ENCODE measurements at places on chromosomes 6 and 20.
A peak's percentile ranks its signal among the peaks of the same experiment; 100 is the strongest.

GRCh38 chr20:25237610-25238318 is 10.1 kb upstream of the PYGB start:
- DNase-seq = peak; percentile 99

DNA sequence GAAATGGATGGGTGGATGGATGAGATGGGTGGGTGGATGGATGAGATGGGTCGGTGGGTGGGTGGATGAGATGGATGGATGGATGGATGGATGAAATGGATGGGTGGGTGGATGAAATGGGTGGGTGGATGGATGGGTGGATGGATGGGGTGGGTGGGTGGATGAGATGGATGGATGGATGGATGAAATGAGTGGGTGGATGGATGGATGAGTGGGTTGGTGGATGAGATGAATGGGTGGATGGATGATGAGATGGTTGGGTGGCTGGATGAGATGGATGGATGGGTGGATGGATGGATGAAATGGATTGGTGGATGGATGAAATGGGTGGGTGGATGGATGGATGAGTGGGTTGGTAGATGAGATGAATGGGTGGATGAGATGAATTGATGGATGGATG is 35.7 kb downstream of the THBS2 start:
- DNase-seq = no peak

GRCh38 chr6:144248003-144248402 is 37.1 kb upstream of the UTRN start:
- no peak for DNase-seq

- no peak for DNase-seq
Observed at GRCh38 chr20:571754-572441, 28.3 kb upstream of the CSNK2A1 start.

GRCh38 chr6:5493806-5494205 is 232.5 kb downstream of the FARS2 start:
- no peak for DNase-seq

DNA sequence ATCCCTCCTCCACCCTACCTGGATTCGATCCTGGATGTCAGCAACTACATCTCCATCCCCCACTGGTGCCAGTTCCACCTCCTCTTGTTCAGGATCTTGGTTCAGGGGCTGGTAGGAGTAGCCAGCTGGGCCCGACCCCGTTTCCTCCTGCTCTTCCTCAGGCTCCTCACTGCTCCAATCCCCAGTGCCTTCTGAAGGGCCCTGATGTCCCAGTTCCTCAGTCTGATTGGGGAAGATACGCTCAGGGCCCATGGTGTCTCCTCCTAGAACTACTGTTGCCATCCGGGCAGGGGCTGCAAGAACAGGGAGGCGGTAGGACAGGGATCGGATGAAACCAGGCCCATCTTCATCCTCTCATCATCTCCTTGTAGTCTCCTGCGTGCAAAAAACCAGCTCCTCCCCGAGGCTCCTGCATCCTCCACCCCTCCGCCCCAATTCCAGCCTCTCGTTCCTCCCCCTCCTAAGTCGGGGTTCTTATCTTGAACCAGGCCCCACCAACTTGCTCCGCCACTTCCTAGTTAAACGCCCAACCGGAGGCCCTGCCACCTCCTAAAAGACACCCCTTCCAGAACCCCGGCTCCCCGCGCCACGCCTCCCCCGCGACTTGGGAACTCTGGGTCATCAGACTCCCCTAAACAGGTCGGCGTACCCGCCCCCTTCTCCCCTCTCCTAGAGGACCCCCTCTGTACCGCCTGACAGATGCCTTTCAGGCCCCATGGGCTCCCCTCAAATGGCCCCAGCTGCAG is 476 bp downstream of the MEA1 start:
- peak; percentile 20 for DNase-seq

DNA sequence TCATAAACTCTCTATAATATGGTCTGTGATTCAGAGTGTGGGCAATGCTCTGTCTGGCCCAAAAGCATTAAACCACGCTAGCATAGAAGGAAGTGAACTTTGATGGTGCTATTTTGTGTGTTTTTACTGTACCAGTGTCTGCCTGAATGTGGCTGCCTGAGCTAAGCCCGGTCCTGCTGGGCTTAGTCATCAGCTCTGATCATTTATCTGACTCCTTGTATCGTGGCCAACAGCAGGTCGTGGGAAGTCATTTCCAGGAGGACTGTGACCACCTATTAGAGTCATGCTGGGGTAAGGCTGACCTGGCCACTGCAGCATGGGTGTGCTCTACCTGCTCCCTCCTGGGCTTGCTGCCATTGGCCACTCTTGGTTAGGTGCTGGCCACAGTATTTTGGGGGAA is 239.1 kb upstream of the CEP162 start:
- DNase-seq = no peak

DNA sequence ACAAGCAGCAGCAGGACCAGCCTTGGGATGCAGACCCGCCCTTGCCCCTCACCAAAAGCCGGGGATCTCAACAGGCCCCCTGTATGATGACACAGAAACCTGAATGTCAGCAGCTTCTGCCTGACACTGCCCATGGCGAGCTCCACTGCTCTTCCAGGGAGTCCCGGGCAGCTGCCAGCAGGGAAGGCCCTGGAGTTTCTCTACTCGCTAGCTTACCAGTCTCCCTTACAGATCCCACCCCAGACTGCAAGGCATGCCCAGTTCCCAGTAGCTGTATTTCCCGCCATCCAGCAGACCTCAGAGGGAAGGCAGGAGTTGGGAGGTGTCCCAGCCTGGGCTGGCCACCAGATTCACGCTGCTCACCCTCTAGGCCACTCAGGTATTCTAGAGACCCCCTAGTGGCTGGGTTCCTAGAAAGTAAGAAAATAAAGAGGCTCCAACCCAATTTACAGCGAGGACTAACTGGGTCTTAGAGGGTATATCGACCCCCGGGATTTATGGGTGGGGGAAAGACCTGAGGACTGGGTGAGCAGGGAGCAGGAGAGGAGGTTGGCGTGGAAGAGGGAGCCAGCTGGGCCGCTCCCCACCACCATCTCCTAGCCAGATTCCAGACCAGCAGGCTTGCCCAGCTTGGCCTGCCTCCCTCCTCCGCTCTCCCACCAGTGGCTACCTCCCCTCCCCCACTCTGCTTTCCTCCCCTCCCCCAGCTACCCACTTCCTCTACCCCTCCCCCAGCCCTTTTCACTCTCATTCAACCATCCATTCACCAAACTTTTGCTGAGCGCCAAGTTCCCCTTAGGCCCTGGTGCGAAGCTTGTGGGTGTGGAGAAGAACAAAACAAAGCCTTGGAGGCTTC is 9.7 kb upstream of the HMGA1 start:
- peak; percentile 56 for DNase-seq

DNA sequence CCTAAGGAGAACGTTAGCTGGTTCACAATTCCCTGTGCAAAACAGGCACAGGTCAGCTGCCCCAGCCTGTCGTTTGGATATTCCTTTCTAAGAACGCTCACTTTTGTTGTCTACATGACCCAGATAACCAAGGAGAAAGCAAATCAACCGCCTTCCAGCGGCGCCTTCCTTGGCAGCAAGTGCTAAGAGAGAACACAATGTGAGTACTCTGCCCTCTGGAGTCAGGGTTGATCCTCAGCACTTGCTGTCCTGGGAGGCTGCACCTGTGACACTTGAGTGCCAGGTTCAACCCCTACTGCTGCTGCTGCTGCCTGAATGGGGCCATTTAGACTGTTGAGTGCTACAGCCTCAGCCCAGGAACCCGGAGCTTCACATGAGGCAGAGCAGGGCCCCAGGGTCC is 36.8 kb downstream of the OVOL2 start:
- no peak for DNase-seq

- no peak for DNase-seq
Observed at GRCh38 chr6:68045193-68045592, 589.9 kb upstream of the ADGRB3 start.

DNA sequence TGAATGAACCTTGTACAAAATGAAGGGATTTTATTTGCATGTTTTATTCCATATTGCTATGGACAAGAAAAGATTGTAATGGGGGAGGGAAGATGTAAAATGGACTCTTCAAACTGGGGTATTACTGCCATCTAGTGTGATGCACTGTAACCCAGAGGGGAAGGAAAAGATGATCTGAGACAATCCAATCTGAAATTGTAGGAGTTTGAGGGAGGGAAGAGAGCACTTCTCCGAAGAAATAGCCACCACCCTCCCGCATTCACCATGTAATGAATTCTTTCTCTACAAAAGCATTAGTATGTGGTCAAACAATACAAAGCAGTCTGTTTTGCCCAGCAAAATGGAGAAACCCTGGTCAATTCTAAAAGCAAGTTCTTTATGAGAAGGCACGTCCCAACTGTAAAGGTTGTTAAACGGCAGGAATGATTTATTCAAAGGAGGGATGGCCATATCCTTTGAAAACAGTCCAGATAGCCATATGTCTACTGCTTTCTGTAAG is 679.5 kb upstream of the NRSN1 start:
- no peak for DNase-seq

DNA sequence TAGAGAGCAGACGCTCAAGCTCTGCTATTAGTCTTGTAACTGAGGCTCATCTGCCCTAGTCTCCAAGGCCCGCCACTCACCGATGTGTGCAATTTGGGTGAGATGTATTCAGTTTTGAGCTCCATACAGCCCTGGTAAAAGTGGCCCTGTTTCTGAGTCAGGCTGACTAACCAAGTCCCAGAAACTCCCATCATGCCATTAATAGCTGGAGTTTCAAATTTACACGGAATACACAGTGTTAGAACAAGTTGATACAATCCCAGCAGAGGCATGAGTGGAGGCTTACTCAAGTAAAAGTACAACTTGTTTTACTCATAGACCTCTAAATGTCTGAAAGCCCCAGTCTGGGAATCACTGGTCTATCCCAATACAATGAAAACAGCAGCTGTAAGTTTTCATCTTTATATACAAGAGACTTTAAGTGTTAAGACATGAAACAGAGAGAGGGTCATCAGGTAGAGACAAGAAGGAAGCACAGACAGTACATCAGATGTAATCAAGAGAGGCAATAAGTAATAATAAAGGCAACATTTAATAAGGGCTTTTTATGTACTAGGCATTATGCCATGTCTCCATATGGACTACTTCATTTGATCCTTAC is 42.4 kb downstream of the RTN4IP1 start:
- no peak for DNase-seq

DNA sequence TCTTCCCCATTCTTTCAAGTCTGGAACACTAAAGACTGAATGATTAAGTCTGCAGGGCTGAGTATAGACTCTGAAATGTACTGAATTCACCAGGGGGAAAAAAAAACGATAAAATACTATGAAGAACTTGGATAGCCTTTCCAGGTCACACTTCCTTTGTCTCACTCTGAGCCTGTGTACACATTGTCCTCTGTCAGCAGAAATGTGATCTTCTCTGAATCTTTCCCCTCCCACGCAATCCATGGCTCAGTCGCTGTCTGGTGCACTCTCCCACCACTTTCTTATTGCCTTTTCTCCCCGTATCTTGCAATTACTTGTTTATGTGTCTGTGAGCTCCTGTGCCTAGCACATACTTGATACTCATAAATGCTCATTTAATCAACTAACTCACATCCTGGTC is 212.6 kb upstream of the RSPO3 start:
- DNase-seq = no peak

- DNase-seq = no peak
Observed at GRCh38 chr6:122740936-122741335, 38.6 kb upstream of the FABP7 start.

GRCh38 chr20:62773845-62774714 is 22.2 kb upstream of the MRGBP start:
- no peak for DNase-seq

GRCh38 chr6:164195278-164195941 is 780.9 kb downstream of the QKI start:
- DNase-seq = no peak

- no peak for DNase-seq
Observed at GRCh38 chr20:49519777-49520359, 37.4 kb upstream of the KCNB1 start.

GRCh38 chr20:46270977-46271744 is 37.1 kb downstream of the CDH22 start:
- DNase-seq = no peak

DNA sequence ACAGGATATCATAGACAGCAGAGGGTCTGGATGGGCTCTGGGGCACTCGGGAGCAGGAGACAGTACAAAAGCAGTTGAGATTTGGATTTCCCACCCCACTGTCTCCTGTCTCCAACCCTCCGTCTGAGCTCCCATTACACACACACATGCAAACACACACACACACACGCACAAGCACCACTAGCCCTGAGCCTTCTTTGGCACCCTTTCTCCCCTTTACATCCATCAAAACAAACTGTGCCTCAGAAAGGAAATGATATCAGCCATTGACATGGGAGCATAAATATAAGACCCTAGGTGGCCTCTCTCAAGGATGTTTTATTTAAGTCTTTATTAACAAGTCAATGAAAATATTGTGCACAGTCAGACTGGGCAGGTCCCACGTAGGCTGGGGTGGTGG is 17.5 kb downstream of the TTBK1 start:
- DNase-seq = no peak

DNA sequence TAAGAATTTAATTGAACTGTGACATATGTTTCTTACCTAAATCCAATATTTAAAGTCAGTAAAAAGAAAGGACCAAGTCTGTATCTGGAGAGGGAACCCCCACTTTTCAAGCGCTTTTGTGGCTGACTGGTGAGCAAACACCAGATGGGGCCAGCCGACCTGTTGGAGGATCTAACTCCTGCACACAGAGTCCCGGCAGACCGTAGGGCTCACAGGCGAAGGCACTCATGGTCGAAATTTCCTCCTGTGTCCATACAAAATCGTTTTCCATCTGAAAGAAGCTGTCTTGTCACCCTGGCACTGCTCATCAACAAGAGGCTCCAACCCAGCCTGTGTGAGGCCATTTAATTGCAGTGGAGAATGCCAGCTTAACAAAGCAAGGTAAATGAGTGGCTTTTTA is 94.0 kb downstream of the SCML4 start:
- DNase-seq = no peak

GRCh38 chr20:38791291-38791690 is 14.2 kb upstream of the PPP1R16B start:
- DNase-seq = no peak

DNA sequence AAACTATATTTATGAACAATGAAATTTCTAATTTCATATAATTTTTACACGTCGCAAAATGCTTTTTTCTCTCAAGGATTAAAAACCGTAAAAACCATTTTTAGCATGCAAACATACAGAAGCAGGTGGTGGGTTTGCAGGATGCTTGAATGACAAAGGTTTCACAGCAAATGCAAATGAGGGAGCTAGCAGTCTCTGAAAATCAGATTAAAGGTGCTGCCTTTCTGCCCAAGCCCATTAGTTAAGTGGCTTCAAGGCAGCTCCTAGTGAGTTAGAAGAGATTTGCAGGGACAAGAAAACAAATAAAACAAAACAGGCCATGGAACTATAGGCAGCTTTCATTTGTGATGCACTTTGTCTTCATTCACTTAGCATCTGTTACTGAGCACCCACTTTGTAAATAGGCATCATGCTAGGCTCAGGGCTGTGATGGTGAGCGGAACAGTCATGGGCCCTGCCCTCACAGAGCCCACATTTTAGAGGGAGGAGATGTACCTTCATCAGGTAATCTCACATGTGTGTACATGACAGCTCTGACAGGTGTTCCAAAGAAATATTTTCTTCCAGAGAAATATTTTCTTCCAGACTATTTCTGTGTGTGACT is 29.5 kb downstream of the NAPB start:
- no peak for DNase-seq

- no peak for DNase-seq
Observed at GRCh38 chr6:153960281-153960680, 78.8 kb upstream of the OPRM1 start.

- DNase-seq = no peak
Observed at GRCh38 chr6:20001286-20001685, 164.1 kb downstream of the ID4 start.
